ENCODE measurements at places on chromosomes 7 and 10.

DNA sequence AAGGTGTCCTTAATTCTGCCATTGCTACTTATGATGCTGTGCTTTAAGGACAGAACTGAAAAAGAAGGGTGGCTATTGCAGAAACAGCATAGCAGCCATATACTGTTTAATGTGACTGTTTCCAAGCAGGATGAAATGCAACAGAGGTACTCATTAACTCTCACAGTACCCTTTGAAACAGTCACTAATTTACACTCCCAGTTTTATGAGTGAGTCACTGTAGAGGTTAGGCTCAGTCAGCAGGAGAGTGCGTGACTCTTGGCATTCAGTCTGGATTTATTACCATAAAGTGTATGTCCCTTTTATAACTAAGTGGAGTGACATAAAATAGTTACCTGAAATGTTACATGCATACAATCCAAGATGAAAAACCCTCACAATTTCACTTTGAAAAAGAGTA lies 27.7 kb downstream of the ALDH18A1 start:
- DNase-seq, result no peak

DNA sequence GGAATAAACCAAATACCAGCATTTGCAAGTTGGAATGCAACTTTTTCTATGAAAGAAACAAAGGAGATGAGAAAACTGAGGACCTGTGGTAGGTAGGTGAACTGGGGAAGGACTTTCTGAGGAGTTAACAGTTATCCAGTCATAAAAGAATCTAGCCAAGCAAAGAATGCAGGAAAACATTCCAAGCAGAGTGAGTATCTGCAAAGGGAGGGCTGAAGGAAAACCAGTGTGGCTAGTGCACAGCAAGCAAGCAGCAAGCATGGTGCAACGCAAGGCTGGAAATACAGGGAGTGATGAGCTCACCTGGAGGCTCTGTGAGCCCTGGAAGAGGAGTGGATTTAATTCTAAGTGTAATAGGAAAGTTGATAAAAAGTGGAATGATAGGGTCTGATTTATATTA lies 44.0 kb downstream of the RTKN2 start:
- DNase-seq, result no peak

GRCh38 chr7:77265666-77266065 lies 66.0 kb upstream of the FGL2 start:
- no peak for DNase-seq

DNA sequence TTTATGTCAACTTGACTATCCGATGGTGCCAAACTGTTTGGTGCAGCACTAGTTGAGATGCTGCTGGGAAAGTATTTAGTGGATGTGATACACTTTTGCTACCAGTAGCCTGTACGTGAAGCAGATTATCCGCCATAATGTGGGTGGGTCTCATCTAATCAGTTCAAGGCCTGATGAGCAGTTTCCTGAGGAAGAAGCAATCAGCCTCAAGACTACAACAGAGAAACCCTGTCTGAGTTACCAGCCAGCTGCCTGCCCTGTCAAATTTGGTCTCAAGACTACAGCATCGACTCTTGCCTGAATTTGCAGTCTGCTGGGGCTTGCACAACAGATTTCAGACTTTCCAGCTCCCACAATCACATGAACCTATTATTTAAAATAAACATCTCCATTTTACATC lies 10.9 kb upstream of the RBP3 start:
- DNase-seq, result no peak

GRCh38 chr7:31851119-31851518 lies 164.1 kb downstream of the PPP1R17 start:
- no peak for DNase-seq

DNA sequence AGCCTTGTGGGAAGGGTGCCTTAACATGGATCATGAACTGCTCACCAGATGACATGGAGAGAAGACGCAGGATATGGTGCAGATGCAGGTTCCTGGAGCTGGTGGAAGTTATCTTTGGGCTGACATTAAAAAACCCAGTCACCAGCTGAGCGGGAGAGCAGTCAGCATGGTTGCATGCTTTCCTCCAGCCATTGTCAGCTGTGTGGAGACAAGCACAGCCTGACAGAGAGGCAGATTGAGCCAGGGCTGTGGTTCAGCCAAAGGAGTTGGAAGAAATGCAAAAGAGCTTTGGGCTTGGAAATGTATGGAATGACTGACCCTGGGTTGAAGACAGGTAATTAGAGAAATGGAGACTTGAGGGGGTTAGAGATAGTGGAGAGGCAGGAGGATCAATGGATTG lies 79.7 kb downstream of the CPVL start:
- no peak for DNase-seq

DNA sequence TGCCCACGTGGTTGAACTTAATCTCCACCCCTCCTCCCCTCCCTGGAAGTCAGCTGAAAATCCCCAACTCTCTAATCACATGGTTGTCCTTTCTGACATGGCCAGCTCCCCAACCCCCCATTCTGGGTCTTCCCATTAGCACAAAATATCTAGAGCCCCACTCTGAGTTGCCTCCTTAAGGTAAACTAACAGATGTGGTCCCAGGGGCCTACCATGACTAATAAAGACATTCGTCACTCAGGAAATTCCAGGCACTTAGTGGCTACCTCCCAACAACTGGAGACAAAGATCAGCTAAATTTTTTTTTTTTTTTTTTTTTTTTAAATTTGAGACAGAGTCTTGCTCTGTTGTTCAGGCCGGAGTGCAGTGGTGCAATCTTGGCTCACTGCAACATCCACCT lies 21.1 kb downstream of the CCDC126 start:
- DNase-seq, result no peak

- DNase-seq, result no peak
Measured at GRCh38 chr10:86657396-86658011, 3.2 kb downstream of the OPN4 start.

DNA sequence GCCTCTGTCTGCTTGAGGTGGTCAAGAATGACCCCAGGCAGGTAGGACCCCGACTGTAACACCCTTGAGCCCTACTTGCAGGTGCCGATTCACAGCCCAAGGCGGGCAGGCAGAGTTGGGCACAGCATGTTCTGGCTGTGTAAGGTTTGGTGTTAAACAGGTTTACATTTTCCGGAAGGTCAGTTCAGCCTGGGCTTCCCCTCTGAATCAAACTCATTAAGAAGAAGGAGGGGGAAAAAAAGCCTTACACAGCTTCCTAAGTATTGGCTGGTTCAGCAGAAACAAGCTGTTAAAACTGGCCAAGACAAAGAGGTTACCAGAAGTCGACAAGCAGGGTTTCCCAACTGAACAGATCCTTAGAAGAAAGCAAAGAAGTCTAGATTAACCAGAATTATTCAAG lies 132.7 kb downstream of the PRPF18 start:
- DNase-seq, result no peak

GRCh38 chr7:14487701-14488395 lies 414.7 kb downstream of the DGKB start:
- DNase-seq, result no peak

DNA sequence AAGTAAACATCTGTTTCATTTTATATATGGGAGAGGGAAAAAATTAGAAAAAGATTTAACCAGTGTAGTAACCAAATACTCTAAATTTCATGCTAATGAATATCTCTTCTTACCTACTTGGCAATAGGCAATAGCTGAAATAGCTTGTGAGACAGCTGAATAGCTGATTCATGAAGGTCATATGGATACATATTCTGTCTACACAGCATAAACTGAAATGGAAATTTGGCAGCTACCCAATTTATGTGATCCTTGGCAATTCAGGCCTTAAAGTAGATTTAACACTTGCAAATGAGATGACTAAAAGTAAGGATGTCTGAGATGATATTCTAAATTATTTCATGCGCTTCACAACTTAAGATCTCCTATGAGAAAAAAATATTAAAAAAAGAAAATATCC lies 261.2 kb upstream of the SEMA3A start:
- no peak for DNase-seq

DNA sequence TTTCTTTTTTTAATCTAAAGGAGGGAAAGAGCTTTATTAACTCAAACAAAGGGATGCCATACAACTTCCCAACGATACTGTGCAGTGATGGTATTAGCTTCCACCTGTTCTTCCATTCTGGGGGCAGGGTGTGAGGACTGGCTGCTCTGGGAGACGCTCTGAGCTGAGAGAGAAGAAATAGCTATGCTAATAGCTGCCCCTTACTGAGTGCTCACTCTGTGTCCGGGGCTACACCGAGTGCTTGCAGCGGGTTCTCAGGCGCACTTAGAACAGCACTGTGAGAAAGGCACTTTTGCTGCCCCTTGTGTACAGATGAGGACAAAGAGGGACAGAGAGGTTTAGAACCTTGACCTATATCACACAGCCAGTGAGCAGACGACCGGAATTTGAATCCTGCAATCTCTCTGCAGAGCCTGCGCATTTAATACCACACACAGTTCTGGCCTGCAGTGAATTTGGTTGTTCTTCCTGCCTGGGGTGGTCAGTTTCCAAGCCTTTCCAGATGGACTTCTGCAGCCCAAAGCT lies 142.2 kb downstream of the PLPP4 start:
- no peak for DNase-seq

DNA sequence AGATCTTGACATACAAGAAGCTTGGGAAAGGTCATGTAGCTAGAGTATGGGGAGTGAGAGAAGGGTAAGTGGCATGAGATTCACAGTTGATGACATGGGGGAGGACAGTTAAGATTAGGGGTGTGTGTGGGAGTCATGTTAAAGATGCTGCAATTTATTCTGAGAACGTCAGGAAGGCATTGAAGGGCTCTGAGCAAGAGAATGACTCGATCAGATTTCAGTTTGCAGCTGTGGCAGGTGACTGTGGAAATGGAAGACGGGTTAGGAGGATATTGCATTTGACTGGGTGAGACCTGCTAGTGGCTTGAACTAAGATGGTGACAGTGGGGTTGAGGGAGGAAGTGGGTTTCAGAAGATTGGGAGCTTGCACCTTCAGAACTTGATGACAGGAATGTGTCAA lies 5.6 kb downstream of the CDC123 start:
- no peak for DNase-seq

GRCh38 chr10:124562425-124563060 lies 100.9 kb downstream of the LHPP start:
- no peak for DNase-seq

- DNase-seq, result no peak
Measured at GRCh38 chr7:92725161-92725925, 111.0 kb downstream of the CDK6 start.

GRCh38 chr7:21902240-21902639 lies 43.5 kb downstream of the CDCA7L start:
- no peak for DNase-seq

DNA sequence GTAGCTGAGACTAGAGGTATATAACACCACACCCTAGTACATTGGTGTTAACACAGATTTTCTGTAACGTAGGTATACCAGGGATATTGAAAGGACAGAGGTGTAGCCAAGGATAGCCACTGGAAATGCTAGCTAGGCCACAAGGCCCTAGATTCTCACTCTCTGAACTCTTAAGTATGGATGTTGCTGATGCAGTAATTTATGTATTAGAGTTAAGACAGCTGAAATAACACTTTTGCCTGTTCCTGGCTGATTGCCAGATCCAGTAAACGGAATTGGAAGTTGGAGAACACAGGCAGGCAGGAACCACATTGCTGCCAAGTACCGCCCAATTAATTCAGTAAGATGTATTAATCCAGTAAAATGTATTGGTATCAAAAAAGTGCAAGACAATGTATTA lies 1.8 kb downstream of the CALU start:
- no peak for DNase-seq

DNA sequence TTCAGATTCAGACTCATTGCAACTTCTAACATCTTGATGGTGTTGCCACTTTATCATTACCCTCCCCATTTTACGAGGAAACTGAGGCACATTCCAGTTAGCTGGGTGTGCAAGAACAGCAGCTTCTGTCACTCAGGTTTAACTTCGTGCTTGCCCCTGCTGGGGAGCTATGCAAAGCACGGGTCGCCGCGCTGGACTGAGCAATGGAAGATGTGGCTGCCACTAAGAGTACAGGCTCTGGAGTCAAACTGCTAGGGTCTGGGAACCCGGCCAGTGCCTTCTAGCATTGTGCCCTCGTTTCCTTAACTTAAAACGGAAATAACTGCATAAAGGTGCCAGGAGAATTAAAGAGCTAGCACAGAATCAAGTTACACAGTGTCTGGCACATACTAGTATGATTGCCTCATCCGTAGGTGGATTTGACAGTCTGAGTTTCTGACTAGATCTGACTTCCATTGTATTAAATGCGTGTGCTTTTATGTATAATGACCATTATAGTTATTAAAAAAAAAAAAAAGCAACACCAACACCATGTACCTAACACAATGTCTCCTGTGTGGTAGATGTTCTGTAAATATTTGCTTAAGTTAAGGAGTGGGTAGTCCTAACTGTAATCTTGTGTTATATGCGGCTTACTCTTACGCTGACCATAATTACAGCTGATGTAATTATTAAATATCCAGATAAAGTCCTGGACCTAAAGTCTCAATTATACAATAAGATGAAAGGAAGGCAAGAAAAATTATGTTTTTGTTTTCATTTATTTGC lies 842 bp downstream of the ZNF22 start:
- DNase-seq, result peak; percentile 46

GRCh38 chr7:15750727-15751126 lies 64.2 kb upstream of the MEOX2 start:
- no peak for DNase-seq

- DNase-seq, result no peak
Measured at GRCh38 chr7:14377646-14378266, 388.3 kb upstream of the ETV1 start.

DNA sequence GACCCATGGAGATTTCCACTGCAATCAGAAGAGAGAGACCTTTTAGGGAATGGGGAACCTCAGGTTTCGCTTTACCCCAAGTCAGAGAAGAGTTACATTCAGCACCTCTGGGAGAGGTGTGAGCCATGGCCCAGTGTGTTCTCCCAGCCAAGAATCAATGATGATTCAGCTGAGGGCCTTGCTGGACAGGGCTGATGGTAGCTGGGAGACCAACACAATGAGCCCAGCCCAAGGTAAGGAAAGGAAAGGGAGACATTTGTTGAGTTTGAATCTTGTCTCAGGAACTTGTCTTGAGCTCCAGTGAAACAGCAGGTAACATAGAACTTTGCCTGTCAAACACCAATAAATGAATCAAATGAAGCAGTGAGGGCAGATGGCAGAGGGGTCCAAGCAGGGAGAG lies 14.0 kb upstream of the PPIA start:
- DNase-seq, result no peak

GRCh38 chr10:76719006-76719405 lies 918.6 kb downstream of the KCNMA1 start:
- DNase-seq, result no peak
